ENCODE measurements at places on chromosomes 1 and 21.

- DNase-seq, result no peak
These were observed 39.2 kb upstream of the ACTRT2 start for GRCh38 chr1:2981981-2982614.

GRCh38 chr1:206503591-206504362 lies 3.6 kb upstream of the RASSF5 start:
- DNase-seq, result no peak

GRCh38 chr1:2322065-2322571 lies 69.2 kb downstream of the MORN1 start:
- DNase-seq, result no peak

DNA sequence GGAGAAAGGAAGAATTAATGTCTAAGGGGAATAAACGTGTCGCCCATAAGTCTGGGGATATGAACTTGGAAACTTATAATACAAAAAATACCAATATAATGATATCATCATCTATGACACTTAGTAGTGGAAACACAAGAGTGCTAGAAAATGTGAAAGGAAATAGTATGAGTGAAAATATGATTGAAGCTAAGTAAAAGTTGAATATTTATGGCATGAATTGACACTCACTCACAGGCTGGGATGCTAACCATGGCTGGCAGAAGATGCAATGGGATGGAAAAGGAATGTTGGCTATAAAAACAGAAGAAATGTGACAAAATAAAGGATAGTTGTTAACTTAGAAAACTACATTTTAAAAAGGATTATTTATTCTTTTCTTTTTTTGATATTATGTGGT lies 120.1 kb downstream of the XPR1 start:
- DNase-seq, result no peak

GRCh38 chr21:34018185-34018584 lies 55.2 kb upstream of the MRPS6 start:
- no peak for DNase-seq

- no peak for DNase-seq
These were observed 4.8 kb downstream of the KISS1 start for GRCh38 chr1:204191456-204191855.

DNA sequence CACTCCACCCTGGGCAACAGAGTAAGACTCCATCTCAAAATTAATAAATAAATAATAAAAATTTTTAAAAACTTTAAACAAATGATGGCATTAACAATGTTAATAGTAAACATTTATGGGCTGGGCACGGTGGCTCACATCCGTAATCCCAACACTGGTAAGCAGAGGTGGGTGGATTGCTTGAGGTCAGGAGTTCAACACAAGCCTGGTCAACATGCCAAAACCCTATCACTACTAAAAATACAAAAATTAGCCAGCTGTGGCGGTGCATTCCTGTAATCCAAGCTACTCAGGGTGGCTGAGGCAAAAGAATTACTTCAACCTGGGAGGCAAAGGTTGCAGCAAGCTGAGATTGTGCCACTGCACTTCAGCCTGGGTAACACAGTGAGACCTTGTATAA lies 9.0 kb upstream of the L1TD1 start:
- DNase-seq, result no peak

- DNase-seq, result no peak
These were observed 97.4 kb upstream of the TNR start for GRCh38 chr1:175840787-175841186.

DNA sequence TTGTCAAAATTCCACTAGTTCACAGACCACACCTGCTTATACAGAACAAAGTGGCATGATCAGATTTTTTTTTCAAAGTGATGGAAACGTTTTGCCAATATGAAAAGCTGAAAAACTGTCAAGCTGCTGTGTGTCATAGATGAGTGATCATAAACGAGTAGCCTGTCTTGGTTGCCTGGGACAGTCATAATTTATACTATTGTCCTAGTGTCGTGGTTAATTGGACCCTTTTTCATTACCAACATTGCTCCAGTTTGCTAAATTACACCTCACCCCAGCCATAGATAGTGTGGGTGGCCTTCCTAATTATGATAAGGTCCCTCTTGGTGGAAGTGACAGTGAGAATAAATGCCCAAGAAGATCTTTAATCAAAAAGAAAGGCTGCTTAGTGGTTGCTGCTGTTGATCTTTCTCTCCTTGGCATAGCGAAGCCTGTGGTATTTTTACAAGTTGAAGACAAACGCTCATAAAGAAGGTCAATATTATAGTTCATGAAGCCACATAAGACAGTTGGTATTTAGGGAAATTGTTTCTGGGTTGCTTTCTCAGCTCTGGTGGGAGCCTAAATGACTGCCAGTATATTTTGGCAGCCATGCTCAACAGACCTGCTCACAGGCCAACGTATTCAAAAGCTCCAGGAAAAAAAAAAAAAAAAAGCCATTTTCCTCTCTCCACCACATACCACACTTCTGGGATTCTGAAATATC lies 478.1 kb downstream of the PLA2G4A start:
- DNase-seq, result no peak

DNA sequence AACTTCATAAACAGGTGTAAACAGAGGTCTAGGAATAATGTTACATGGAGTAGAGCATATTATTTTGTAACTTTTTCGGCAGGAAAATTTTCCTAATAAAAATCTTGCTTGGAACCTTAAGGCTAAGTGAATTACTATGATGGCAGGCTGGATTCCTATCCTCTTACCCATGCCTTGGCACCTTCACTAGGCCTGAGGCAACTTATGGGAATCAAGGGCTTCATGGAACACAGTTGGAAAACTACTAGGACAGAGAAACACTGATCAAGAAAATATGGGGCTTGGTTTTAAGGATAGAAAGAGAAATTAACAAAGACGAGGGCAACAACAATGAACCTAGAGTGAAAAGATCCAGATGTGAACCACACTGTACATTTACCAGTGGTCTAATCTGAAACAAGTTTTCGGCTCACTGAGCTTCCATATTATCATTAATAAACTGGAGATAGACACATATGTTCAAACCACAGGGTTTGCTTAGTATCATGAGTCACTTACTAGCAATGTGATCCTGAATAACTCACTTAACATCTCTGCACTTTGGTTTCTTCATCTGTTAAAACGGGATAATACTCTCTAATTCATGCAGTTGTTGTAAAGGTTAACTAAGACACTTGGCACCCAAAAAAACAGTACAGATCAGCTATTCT lies 68.5 kb downstream of the GPATCH2 start:
- no peak for DNase-seq

DNA sequence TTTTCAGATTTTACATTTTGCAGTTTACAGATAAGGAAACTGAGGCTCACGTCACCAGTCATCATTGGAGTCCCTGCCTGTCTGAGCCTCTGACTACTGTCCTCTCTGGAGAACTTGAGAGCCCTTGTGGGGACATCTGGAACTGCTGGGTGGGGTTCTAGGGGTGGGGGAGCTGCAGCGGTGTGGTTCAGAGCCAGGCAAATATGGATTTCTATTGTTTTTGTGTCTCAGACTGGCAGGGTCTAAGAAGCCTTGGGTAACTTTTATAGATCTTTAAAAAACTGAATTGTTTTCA lies 46.9 kb downstream of the IER5 start:
- DNase-seq, result no peak

DNA sequence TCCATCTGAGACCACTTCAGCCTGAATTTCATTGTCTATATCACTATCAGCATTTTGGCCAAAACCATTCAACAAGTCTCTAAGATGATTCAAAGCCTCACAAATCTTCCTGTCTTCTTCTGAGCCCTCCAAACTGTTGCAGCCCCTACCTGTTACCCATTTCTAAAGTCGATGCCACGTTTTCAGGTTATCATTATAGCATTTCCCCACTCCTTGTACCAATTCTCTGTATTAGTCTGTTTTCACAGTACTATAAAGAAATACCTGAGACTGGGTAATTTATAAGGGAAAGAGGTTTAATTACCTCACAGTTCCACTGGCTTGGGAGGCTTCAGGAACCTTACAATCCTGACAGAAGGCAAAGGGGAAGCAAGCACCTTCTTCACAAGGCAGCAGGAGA lies 158.8 kb downstream of the PTPRC start:
- DNase-seq, result no peak

DNA sequence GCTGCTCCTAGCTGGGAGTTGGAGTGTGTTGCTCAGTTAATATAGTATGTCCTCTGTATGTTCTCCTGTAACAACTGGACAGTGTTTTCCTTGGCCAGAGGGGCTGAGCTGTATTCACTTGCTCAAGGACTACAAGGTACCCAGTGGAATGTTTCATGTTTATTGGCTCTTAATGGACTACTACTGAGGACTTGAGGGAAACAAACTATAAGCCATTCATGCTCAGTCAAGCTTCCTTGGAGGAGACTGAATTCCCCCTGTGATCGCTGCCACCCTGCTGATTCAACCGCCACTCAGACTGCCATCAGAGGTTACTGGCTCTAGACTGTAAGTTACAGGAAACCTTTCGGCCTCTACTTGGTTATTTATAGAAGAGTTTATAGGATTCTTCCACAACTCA lies 166.6 kb downstream of the ZC3H11B start:
- DNase-seq, result no peak

- DNase-seq, result no peak
These were observed 22.5 kb downstream of the SYT2 start for GRCh38 chr1:202687798-202688197.

DNA sequence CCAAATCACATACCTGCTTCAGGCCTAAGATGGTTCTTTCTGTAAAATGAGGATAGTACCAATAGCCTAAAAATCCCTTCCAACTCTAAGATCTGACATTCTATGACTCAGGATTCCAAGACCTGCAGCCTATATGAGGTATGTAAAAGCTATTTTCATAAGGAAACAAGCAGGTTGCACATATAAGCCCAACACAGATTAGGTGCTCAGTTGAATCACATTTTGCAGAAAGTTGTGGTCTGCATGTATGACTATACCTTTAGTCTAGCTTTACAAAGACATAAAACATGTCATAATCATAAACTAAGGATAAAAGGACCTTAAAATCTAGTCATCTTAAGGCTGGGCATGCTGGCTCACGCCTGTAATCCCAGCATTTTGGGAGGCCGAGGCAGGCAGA lies 7.3 kb downstream of the KTI12 start:
- no peak for DNase-seq

GRCh38 chr21:36966821-36967768 lies 626 bp upstream of the HLCS start:
- DNase-seq, result no peak

- DNase-seq, result no peak
These were observed 220.1 kb downstream of the COL24A1 start for GRCh38 chr1:85936470-85936869.

DNA sequence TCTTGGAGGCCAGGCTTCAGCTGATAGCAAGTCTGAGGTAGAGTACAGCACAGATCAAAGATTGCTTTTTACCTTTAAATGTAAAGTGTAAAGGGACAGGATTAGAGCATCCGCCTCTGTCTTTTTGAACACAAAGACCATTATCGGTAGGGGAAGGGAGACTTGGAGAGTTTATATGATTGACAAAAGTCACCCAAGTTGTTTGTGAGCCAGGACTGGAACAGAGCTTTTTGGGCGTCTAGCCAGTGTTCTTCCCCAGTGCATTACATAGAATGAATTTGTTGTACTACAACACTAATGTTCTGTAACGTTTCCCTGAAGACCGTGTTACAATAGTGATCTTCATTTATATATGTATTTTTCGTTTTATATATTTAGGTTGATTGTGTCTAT lies 9.3 kb upstream of the PIGC start:
- DNase-seq, result no peak

- DNase-seq, result no peak
These were observed 91.6 kb upstream of the TTC39A start for GRCh38 chr1:51421964-51422363.

GRCh38 chr1:208172423-208173145 lies 71.6 kb downstream of the PLXNA2 start:
- DNase-seq, result no peak

DNA sequence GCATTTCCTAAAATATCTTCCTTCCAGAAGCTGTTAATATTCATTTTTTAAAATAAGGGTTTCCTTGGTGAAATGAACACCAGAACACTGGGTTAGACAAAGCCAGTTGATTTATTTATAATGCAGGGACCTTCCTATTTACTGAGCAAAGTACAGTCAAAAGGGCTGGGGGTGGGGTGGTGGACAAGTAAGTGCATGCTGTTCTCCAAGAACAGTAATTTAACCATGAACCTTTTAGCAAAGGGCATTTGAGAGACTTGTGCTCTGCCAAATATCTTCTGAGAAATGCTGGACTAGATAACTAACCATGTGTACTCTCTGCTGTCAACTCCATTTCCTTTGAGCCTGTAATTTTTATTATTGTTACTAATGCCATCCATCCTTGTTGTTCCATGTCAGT lies 100.2 kb downstream of the OMA1 start:
- DNase-seq, result no peak

DNA sequence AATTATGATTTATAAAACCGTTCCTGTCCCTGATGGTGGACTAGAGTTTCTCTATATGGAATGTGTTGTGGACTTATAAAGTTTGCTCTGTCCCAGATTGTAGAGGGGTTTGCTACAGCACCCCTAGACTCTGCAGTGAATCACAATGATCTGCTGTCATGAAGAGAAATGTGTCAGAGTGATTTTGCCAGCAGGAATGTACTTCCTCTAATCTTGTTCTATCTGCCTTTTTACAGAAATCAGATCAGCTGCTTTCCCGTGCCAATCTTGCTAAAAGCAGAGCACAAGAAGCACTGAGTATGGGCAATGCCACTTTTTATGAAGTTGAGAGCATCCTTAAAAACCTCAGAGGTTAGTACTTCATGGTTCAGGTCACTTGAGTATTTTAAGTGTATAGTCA lies 52.0 kb downstream of the LAMC2 start:
- DNase-seq, result no peak

Data from naive thymus-derived CD4-positive, alpha-beta T cell (primary cell).